GDM1 (cell line): ENCODE measurements at places on chromosomes 13 and 19.

GRCh38 chr19:39498798-39499642 is at the start of gene DLL3:
Gene DLL3, plus strand, starts transcription at chr19:39498947. Its CDS starts 28 bp downstream, at chr19:39498975.
- no peak for DNase-seq

DNA sequence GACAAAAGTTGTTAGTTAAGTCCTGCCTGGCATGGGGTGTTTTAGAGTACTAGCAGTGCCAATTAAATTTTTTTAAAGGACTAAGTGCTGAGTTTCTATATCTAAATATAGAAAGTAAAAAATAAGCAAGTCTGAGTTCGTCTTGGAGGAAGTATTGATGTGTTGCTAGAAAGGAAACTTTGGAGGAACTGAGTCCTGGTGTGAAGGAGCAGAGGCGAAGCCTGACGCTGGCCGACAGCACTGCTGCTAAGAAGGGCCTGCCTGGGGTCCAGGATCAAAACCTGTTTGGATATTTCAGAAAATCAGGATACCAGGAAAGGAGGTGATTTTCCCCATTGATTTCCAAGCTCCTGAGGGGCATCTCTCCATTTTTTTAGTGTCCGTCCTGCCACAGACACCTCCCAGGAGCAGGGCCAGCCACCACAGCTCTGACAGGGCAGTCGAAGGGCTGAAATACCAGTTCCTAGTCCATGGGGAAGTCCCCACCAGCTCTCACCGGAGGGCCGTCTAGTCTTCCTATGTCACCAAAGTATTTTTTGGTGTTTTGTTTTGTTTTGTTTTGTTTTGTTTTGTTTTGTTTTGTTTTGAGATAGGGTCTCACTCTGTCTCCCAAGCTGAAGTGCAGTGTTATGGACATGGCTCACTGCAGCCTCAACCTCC is 38.2 kb upstream of the NPAS1 start:
- DNase-seq, result no peak

- no peak for DNase-seq
These were observed 62.9 kb downstream of the TRPC4 start for GRCh38 chr13:37806666-37807065.

DNA sequence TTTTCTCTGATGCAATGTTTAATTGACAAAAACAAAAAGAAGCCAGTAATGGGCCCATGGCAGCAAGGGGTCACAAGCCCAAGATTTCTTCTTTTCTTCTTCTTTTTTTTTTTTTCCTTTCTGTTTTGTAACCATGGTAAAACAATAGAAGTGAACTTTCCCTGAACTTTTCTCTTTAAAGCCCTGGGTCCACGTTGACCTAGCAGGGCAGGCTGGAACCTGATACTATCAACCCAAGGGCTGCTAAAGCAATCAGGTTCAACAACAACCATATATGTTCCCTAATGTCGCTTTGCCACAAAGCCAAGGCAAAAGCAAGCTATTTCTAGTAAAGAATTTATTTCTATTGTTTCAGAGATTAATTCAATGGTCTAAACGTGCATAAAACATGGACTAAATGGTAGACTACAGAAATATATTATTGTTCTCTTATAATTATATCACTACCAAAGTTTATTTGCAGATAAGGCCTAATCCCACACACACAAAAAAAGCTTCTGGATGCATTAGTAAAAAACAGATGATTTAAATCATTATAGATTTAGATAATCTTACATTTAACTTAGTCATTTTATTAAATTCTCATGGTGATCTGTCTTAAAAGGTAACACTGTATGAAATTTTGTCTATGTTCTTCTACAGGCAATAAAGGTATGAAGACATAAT is 153.9 kb downstream of the DACH1 start:
- no peak for DNase-seq

- DNase-seq, result no peak
These were observed 147.7 kb downstream of the GGACT start for GRCh38 chr13:100440751-100441425.

DNA sequence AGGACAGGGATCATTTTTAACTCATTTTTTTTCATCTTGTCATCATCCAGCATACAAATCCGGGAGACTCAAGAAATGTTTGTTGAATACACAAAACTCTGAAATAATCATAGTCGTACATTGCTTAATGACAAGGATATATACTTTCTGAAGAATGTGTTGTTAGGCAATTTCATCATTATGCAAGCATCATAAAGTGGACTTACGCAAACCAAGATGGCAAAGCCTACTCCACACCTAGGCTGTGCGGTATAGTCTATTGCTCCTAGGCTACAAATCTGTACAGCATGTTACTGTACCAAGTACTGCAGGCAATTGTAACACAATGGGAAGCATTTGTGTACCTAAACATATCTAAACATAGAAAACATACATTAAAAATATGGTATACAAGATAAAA is 264.1 kb downstream of the TSHZ3 start:
- DNase-seq, result no peak

GRCh38 chr13:53781941-53782340 is 753.3 kb downstream of the OLFM4 start:
- no peak for DNase-seq

DNA sequence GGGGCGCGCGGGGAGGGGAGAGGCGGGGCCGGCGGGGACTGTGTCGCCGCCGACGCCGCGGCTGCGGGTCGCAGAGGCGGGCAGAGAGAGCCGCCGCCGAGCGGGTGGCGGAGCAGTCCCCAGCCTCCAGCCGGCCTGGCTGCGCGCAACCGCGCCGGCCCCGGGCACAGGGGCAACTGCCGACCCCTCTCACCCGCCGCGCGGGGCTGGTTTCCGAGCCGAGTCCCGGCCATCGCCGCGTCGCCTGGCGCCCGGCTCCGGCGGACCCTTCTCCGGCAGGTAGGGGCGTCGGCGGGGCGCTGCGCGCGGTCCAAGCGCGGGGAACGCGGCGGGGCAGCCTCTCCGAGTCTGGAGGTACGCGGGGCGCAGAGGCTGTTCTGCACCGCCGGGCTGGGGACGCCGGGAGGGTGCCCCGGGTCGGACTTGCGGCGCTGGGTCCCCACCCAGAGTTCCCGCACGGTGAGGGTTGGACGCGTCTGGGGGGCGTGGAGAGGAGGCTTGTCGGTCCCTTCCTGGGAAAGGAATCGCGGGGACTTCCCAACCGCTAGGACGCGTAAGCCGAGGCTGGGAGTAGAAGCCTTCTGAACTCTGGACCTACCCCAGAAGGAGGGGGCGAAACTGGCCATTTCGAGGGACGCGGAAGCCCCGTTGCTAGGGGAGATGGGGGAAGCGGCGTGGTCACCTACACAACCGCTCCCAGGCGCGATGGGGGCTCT is 133.6 kb upstream of the MYO16 start:
- no peak for DNase-seq

- DNase-seq, result no peak
These were observed 64.6 kb downstream of the ATP11A start for GRCh38 chr13:112754281-112755025.

- no peak for DNase-seq
These were observed 34.4 kb upstream of the VWA8 start for GRCh38 chr13:41995336-41995735.

DNA sequence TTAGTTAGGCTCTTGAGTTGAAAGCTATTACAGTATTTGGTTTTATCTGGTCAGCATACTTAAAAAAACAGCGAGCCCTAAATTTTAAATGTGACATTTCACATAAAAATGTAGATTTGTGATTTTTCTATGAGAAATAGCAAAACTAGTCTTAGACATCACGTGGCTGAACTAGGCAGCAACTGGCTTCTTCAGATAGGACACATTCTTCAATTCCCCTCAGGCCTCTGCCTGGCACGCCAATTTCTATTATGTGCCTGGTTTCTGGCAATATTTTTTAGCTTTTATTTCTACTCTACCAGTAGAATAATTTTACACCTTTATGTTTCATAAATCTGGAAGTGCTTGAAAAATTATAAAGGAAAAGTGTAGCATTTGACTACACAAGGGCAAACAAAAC is 433.7 kb downstream of the DIAPH3 start:
- no peak for DNase-seq

GRCh38 chr19:32313569-32314265 is 31.7 kb upstream of the ZNF507 start:
- no peak for DNase-seq

DNA sequence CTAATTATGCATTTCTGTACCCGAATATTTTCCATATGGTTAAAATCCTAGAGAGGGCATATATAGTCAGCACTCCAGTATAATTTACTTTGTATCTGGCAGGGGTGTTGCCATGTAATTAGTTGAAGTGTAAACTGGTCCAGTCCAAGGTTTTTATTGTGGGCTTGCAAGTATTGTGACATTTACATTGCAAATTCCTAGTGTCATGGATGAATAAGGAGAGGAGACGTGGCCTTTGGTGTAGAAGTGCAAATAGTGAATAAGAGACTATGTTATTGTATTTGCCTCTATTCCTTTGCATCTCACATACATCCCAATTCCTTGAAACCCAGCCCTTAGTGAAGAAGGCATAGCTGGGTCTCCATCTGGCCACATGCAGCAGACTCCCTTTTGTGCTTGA is 330.6 kb downstream of the ATP8A2 start:
- DNase-seq, result no peak

DNA sequence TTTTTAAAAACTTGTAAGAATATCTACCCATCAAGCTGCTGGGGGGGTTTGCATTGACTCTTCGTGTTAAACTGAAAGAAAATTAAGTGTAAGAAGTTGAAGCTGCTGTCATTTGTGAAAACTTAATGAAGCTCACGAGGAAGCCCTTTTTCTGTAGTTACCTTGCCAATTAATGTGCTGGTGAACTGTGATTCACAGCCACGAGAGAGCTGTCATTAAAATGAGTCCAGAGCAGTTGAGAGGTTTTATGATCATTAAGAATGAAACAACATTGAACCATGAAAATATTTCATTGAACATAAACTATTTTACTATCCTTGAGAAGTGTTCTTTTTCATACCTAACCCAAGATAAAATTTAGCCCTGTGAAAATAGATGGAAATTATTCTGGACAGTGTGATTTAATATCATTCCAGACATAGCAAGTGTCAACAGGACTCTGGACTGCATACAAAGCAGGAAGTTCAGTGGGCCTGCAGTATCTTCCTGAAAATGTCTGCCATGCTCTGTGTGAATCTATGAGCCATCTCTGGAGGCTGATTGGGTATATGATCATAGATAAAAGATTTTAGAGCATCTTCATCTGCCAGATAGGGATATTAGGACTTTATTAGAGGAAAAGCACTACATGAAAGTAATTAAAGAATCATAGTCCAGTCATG is 53.8 kb downstream of the DPY19L3 start:
- DNase-seq, result no peak

DNA sequence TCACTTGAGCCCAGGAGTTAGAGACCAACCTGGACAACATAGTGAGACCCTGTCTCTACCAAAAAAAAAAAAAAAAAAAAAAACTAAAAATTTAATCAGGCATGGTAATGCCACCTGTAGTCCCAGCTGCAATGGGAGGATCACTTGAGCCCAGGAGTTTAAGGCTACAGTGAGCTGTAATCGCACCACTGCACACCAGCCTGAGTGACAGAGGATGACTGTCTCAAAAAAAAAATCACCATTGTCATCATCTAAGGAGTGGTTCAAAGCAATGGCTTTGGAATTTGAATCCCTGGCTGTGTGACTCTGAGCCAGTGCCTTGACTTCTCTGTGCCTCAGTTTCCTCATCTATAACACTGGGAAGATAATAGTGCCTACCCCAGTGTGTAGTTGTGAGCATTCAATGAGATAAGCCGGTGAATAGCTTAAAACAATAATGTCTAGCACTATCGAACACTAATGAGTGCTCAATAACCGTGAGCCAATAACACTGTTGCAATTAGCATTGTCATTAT is 11.5 kb downstream of the IGSF23 start:
- no peak for DNase-seq

GRCh38 chr19:3137119-3137518 is 1.3 kb downstream of the GNA15 start:
- no peak for DNase-seq

- no peak for DNase-seq
These were observed 30.1 kb downstream of the ZAR1L start for GRCh38 chr13:32284927-32285632.

- DNase-seq, result no peak
These were observed 4.2 kb downstream of the TMEM259 start for GRCh38 chr19:1016647-1017114.

DNA sequence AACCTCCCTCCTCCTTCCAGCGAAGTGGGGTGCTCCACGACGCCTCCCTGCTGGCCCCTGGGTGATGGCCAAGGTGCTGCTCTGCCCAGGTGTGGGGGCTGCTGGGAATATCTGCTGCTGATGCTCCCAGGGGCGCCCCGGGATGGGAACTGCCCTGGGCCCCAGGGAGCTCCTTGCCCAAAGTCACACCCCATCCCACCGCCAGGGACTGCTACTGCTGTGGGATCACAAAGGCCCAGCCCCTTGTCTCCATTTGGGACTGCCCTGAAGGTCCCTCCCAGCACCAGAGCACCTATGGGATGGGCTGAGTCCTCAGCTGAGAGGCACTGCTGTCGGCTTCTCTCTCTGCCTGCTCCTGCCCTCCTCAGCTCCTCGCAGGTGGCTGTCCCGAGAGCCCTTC is 19.0 kb downstream of the CHST8 start:
- no peak for DNase-seq

- DNase-seq, result no peak
These were observed 406.3 kb downstream of the GPC5 start for GRCh38 chr13:91804724-91805123.

DNA sequence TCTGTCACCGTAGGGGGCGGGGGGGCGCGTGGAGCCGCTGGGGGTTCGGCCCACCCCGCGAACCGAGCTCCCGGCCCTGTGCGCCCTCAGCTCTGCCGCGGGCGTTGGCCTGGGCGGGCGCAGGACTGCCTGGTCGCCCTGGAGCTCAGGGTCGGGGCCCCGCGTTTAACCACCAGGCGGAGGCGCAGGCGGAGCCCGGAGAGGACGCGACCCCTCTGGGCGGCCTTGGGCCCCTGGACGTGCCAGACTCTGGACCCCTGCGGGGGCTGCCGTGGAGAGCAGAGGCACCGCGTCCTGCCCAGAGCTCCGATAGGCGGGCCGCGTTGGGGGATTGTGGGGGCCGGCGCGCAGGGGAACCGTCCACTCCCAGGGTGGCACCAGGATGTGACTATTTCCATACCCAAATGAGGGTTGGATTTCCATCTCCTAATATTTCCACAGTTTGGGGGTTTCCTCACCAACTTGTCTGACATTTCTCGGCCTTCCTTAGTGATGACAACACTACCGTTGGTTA is 13.0 kb upstream of the USP29 start:
- no peak for DNase-seq

DNA sequence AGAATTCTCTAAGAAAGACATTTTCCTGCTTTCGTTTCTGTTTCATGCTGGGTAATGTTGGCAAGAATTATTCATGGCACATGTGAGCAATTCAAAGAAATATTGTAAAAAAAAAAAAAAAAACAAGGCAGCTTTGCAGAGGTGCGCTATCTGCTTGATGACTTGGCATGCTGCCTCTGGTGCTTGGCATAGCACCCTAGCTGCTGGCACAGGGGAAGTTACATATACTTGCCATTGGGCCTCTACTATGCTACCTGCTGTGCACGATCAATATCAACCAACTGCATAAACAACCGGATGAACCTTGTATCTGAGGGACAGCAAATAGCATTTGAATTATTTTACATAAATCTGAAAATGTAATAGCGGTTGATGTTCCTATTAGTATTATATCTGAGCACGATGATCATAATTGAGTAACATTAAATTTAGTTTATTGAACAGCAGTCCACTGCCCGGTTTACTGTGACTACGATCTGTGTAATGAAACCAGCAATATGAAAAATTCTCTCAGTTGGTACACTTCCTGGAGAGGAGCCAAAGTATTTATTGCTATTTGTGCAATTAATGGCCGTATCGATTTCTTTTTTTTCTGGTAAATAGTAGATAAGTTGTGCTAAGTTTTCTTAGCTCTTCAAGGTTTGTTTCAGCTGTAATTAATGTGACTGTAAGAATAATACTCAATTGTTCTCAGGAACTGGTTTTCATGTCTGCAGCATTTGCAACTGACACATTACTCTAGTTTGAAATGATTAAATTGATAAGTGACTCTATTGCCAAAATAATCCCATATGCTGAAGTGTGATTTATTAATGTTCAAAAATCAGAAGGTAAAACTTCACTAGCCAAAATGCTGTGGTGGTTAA is 717.3 kb downstream of the DACH1 start:
- no peak for DNase-seq
